B cell (primary cell): ENCODE measurements at places on chromosomes 1 and 21. TPM values are rescaled to one million over a fixed set of nuclear protein-coding genes. Genes with fewer than 3 reads are reported as not detected.

Gene FCMR
- 711 and 753 TPM in 2 replicates for total RNA-seq

Gene FCN3
- not detected in 2 replicates for total RNA-seq

Gene LAMC1
- 27.0 and 34.0 TPM in 2 replicates for total RNA-seq

Gene CD1B
- not detected in 2 replicates for total RNA-seq

Gene BTBD19
- total RNA-seq, result 2.2 and 2.3 TPM in 2 replicates

Gene HTR6
- not detected in 2 replicates for total RNA-seq

Gene PLEKHN1
- total RNA-seq, result 0.63 and 1.1 TPM in 2 replicates

Gene DMBX1
- total RNA-seq, result not detected in 2 replicates

Gene ABCB10
- 17.0 and 18.6 TPM in 2 replicates for total RNA-seq

Gene CDA
- not detected in 2 replicates for total RNA-seq

Gene TFAP2E
- total RNA-seq, result 3.2 and 4.5 TPM in 2 replicates

Gene LRRC8B
- 9.9 and 11.7 TPM in 2 replicates for total RNA-seq

Gene WDR64
- total RNA-seq, result not detected in 2 replicates

Gene PCP4
- total RNA-seq, result not detected in 2 replicates

Gene RCC1
- total RNA-seq, result 16.3 and 17.5 TPM in 2 replicates
